ENCODE measurements at places on chromosomes 11 and 22. TPM values are rescaled to one million over a fixed set of nuclear protein-coding genes. Genes with fewer than 3 reads are reported as not detected.
A peak's percentile ranks its signal among the peaks of the same experiment; 100 is the strongest.

- DNase-seq: no peak
These were observed 924 bp upstream of the FADD start for GRCh38 chr11:70201882-70202861.

DNA sequence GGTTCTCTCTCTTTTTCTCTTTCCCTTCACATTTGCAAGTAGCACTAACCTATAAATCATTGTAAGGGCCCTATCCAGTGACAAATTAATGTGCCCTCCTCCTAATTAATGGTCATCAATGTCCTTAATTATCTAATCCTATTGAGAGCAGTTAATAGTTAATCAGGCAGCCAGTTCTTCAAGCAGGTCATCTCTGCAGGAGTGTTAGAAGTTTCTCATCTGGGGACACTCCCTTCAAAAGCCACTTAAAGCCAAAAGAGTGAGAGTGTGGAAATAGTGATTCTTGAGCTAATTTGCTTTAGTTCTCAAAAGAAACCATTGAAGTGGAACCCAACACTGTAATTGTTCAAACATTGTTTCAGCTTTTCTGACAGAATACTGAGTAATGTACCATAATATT, 141.6 kb downstream of the ELP4 start:
- DNase-seq: no peak

- no peak for DNase-seq
These were observed 485.8 kb upstream of the CADM1 start for GRCh38 chr11:115990004-115990447.

DNA sequence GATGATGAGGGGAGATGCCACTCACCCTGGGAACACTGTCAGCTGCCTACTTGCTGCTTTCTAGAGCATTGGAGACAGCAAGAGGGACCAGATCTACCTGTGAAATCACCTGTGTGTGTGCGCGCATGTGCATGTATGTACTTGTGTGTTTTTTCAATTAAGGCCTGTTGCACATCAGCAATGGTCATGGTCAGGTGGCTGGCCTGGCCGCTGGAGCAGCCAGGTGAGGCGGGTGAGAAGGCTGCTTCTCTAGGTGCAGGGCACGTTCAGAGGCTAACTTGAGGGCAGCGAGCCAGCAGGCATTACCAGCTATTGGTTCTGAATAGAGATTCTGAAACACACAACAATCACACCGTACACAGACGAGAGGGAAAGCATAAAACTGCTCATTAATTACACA, 65.1 kb downstream of the PARVG start:
- DNase-seq: peak; percentile 5

DNA sequence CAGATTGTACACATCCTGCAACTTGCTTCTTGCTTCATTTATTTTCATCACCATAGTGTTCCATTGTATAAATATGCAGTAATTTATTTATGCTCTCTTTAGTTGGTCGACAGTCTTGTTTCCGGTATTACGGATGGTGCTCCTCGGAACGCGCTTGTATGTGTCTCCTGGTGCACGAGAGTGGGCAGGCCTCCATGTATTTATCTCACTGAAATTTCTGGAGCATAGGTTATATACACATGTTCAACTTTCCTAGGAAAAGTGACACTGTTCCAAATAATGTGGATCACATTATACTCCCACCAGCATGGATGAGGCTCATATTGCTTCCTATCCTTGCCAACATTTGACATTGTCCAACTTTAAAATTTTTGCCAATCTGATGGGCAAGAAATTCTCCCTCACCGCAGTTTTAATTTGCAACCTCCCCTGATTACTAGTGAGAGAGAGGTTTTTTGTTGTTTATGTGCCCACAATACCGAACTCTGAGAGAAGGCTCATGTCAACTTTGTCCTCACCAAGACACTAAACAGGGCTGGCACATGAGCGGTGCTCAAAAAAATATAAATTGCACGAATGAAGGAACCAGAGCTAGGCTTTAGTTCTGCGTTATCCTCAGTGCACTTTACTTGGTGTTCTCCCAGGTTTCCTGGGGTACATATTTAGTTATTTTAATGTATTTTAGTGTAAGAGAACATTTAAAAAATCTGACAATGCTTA, 3.8 kb downstream of the CSNK2A3 start:
- DNase-seq: no peak

DNA sequence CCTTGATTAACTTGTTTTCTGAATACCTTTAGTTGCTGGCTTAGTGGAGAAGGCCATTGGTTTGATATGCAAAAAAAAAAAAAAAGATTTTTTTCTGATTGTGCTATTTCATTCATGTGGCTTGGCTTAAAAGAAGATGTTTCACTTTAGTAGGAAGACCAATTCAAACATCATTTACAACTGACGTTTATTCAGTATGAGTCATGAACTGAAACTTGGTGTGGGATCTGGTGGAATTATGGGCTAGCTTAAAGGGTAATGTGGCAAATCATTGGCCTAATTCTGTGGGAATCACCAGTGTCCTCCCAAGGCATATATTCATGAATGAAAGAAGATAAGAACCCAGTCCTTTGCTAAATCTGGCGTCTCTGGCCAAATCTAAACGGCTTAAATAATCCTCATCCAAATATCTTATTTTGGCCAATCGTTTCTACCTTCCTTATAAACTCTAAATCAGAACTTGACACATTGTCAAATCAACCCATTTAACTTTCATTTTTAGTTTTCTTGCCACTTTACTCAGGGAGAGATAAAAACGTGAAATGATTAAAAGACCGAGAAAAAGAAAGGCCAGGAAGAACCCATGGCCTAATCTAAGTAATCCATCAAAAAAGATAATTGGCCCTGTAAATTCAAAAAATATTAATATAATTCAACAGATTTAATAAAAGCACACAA, 77.0 kb downstream of the DDIAS start:
- DNase-seq: no peak

DNA sequence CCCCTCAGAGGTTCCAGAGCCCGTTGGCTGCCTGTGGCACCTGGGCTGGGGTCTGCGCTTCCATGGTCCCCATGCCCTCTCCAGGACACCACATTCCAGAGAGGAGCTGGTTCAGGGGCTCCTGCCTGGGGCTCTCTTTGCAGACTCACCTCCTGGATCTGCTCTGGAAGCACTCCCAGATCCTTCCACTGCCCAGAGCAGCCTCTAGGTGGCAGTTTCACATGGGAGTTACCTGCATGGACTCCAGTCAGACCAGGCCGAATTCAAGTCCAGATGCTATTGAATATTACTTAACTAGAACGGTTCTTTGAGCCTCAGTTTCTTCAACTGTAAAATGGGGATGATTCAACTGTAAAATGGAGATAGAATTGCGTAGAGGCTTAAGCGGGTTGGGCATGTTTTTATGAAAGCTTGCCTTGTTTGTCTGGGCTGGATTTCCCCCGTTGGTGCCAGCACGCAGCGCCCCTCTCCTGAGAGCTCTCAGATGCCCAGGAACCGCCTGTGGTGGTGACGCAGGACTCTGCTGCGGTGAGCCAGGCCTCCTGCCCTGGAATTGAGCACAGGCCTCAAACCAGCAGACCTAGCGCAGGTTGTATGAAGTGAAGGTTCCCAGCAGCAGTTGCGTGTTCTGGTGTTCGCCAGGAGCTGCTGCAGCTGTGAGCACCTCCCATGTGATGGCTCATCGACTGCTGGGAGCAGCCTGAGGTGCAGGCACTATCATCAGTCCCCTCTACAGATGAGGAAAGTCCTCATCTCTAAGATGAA, 44.2 kb downstream of the LMO1 start:
- DNase-seq: peak; percentile 39

DNA sequence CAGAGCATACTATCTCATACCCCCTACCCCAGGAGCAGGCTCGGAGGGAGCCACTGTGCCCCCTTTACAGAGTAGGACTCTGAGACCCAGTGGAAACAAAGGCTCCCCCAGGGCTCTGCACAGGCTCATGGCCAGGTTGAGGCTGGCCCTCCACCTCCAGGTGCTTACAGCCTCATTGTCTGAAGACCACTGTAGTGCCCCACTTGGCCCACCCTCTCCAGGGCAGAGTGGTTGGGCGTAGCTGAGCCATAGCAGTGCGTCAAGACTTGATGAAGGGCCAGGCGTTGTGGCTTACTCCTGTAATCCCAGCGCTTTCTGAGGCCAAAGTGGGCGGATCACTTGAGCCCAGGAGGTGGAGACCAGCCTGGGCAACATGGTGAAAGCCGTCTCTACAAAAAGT, 1.7 kb downstream of the ANKRD13D start:
- no peak for DNase-seq

DNA sequence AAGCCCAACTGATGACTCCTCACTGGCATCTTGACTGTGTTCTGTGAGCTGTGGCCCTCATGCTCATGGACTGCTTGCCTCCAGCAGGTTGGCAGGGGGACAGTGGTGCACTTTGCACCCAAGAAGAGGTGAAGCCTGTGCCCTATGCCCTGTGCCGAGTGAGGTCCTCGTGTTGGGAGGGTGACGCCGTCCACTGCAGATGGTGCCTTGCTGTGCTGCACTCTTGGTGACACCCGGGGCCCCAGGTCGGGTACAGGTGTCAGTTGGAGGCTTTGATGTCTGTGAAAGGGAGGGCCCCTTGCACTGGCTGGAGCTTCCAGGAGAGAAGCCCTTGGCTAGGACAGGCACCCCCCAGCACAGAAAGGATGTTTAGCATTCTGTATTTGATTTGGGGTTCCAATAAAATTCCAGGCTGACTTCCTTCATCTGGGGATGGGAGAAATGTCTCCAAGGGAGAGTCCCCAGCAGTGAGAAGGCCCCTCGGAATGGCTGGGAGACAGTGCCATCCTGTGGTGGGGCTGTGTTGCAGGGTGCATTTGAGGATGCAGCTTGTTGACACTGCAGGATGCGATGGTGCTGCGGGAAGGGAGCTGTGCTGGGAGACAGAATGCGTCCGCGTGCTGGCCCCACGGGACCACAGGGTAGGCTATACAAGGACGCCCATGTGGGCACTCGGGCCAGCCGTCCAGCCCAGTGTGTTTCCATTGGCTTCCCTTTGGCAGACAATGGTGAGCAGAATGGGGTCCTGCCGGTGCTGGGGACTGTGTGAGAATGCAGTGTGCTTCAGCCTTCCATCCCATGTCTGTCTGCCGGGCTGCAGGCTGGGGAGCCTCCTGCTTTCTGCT, 2.5 kb upstream of the ZDHHC8 start:
- DNase-seq: no peak

GRCh38 chr11:127000291-127000968, at the start of gene KIRREL3:
TSS of gene KIRREL3 (minus strand) at chr11:127000770.
- DNase-seq: no peak

- peak; percentile 74 for DNase-seq
These were observed 3.2 kb upstream of the CSDC2 start for GRCh38 chr22:41557401-41558240.

- DNase-seq: no peak
These were observed 1031.8 kb downstream of the NTM start for GRCh38 chr11:132402071-132402684.

DNA sequence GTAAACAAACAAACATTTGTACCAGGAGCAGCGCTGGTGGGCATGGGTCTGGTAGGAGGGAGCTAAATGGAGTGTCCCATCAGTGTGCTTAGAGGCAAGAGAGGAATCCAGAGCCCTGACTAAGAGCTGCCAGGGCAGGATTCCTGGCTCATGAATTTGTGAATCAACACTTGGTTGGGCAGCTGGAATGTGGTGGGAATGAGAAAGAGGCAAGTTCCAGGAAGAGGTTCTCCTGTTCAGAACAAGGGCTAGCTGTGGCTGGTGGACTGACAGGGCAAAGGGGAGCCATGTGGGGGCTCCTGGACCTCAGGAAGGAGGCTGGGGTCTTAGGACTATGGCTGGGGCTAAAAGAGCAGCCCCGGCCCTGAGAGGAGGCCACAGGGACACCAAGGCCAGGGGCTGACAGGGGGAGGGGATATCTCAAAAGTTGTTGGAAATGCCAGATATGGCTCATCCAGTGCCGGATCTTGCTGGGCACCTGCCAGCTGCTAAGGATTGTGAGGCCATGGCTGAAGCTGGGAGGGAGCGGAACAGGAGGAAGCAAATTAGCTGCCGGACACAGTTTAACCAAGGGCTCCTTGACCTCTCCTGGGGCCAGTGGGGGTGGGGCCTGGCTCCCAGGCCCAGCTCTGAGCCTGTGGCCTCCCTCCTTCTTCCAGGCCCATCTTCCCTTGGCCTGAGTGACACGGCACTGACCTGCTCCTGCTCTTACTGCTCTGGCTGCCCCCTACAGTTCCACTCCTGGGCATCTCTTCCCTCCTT, 14.6 kb upstream of the P2RY6 start:
- DNase-seq: no peak

DNA sequence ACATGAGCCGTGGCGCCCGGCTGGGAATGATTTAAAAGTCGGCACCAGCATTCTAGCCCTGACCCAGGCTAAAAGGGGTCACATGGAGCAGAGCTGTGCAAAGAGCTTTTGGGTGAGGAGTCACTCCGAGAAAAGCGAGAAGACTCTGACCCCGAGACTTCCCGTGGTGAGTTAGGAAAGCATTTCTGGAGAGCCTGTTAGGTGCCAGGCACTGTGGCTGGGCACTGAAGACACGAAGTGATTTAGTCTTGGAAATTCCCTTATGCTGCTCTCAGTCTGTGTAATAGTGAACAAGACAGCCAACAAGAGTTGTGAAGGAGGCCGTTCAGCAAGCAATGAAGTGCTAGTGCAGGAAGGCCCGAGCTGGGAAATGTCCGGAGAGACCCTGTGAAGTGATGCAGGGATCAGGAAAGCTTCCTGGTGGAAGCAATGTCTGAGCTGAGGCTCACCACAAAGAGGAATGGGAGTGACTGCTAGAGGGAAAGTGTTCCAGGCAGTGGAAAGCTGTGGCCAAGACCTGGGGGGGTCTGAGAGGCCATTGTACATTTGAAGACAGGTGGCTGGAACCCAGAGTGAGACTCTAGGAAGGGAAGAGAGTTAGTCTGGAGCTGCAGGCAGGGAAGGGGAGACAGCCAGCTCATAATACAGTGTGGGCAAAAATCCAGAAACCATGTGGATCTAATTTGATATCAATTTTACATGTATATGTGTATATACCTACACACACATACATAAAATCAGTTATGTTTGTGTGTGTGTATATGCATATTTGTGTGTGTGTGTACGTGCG, 31.6 kb downstream of the MARK2 start:
- no peak for DNase-seq

DNA sequence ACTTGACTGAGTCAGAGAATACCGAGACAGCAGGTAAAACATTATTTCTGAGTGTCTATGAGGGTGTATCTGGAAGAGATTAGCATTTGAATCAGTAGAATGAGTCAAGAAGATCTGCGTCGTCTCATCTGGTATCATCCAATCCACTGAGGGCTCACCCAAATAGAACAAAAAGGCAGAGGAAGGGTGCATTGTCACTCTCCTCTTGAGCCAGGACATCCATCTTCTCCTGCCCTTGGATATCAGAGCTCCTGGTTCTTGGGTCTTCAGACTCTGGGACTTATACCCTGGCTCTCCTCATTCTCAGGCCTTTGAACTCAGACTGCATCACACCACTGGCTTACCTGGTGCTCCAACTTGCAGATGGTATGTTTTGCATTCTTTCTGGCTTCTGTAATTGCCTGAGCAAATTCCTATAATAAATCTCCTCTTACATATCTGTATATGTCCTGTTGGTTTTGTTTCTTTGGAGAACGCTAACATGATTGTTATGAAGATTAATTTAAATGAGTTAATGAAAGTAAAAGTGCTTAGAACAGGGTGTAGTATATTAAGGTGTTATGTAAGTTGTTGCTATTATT, 49.3 kb downstream of the ME3 start:
- no peak for DNase-seq

The RAB30 gene
- 13.6 TPM for total RNA-seq

The CCDC73 gene
- total RNA-seq: not detected

The BTBD18 gene
- not detected for total RNA-seq

The OR51S1 gene
- total RNA-seq: not detected

The OR5AP2 gene
- not detected for total RNA-seq
